ENCODE measurements at places on chromosomes 12 and 14.
A peak's percentile ranks its signal among the peaks of the same experiment; 100 is the strongest.

DNA sequence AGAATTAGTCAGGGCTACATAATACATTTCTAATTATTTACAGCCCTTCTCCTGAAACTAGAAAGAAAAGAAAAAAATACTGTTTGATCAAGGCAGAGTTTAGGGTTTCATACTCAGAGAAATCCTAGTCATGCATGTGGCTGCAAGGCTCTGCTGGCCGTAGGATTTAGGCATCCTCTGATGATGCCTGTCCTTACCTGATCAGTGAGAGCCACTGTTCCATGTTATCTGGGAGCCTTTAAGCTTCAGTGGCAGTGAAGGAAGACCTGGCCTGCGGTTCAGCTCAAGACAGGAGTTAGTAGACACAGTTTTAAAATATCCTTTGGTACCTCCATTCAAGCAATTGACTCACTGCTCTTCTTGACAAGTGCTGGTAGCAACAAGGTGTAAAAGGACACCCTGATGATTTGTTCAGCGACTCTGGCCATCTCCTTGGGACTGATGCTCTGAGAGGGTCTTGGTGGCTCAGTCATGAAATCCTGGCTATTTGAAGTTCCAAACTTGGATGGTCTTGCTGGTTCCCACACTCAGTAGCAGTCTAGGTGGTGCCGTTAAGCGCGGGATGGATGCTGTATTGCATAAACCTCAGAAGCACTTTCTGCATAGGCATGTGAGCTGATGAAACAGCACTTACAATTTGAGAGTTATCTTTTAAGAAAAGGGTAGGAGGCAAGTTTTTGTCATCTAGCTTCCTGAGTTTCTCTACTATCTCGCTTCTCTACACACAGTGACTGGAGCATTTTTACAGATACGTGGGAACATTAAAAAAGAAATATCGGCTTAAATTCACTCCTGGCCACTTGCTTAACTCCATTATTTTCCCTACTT is 162.0 kb downstream of the SAMD4A start:
- DNase-seq: no peak

GRCh38 chr12:2893007-2893406 is 2.3 kb downstream of the TULP3 start:
- no peak for DNase-seq

GRCh38 chr12:89225401-89225800 is 126.9 kb downstream of the DUSP6 start:
- peak; percentile 66 for DNase-seq

GRCh38 chr12:24240707-24241106 is 291.2 kb upstream of the SOX5 start:
- no peak for DNase-seq

GRCh38 chr12:53994264-53995001 is 5.5 kb upstream of the HOXC9 start:
- DNase-seq: no peak

- DNase-seq: peak; percentile 83
Measured at GRCh38 chr12:68358532-68359485, 26.6 kb upstream of the MDM1 start.

- DNase-seq: no peak
Measured at GRCh38 chr12:88237954-88238353, 95.8 kb downstream of the TMTC3 start.

- no peak for DNase-seq
Measured at GRCh38 chr12:49146406-49146805, 15.2 kb upstream of the TUBA1B start.

- no peak for DNase-seq
Measured at GRCh38 chr12:97912943-97913342, 450.3 kb downstream of the RMST start.

DNA sequence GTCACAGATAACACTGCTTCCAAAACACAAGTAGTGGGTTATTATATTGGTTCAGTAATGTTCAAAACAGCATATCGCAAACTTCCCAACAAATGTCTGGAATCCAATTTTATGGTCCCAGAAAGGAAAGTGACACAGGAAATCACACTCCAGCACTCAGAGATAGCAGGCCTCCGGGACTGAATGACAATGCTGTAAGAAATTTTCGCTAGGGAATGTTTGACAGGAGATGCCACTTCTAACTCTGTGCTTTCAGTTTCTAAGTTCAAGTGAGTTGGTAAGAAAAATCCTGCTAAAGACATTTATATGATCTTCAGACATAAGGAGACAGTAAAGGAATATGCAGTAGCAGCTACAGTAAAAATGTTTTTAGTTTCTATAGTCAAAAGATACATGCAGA is 93.2 kb downstream of the SLC2A13 start:
- DNase-seq: no peak

All from CD4-positive, alpha-beta T cell treated with Interleukin-12 subunit alpha and Interleukin-12 subunit beta, for 1 hour (primary cell).